ENCODE measurements at places on chromosomes 1 and 21.

DNA sequence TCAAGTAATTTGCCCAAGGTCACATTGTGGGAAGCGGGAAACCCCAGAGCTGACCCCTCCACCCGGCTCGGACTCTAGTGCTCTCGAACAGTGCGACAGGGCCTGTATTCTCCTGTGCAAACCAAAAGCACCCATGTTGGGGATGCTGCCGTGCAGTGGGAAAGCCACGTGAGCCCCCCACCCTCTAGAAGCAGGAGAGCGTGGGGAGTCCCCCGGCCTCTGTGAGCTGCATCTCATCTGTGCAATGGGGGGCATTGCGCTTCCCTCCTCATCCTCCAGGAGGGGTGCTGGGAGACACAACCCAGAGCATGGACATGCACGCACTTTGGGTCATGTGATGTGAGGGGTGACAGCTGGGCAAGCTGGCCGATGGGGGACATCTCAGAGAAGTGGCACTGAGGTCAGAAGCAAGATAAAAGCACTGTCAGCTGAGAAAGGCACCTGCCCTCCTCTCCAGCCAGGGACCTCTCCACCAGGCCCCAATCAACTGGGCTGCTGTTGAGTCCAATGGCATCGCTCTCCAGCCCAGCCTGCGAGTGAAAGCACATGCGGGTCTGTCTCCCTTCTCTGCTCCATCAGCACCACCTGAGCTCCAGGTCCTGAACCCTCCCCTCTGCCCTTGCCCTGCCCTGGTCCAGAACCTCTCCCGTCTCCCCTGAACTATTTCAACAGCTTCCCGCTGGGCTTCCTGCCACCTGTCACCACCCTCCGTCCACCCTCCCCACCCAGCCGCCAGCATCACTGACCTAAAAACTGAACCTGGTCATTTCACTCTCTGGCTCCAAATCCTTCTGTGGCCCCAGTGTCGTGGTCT, 76.4 kb upstream of the IFFO2 start:
- no peak for DNase-seq

- no peak for DNase-seq
Measured at GRCh38 chr1:89519779-89520358, 4.8 kb upstream of the LRRC8B start.

- DNase-seq = no peak
Measured at GRCh38 chr1:73040811-73041210, 758.5 kb upstream of the NEGR1 start.

- no peak for DNase-seq
Measured at GRCh38 chr1:1204998-1205768, 1.2 kb downstream of the TNFRSF18 start.

DNA sequence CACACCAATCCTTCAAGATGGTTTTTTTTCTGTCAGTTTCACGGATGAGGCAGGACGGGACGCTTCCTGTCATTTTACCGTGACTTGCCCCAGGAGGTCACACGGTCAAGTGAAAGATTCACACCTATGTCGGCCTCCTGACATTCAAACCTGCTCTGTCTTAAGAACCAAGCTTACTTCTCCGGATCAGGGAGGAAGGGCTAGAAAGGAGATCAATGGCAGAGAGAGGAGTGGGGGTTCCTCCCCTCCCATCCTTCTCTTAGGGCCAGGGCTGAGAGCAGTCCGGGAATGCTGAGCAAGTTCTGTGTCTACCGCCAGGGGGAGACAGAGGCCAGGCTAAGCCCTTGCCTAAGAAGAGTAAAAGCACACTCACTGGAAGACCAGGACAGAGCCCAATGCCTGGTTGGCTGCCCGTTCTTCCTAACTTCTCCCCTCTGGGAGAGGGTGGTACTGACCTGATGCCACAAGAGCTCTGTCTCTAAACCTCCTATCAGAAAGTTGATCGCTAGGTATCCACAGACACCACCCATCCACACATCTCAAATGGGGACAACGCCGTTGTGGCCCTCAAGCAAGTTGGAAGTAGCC, 1.1 kb upstream of the PPM1J start:
- DNase-seq = peak; percentile 87

- no peak for DNase-seq
Measured at GRCh38 chr1:201142849-201143725, 11.2 kb downstream of the TMEM9 start.

DNA sequence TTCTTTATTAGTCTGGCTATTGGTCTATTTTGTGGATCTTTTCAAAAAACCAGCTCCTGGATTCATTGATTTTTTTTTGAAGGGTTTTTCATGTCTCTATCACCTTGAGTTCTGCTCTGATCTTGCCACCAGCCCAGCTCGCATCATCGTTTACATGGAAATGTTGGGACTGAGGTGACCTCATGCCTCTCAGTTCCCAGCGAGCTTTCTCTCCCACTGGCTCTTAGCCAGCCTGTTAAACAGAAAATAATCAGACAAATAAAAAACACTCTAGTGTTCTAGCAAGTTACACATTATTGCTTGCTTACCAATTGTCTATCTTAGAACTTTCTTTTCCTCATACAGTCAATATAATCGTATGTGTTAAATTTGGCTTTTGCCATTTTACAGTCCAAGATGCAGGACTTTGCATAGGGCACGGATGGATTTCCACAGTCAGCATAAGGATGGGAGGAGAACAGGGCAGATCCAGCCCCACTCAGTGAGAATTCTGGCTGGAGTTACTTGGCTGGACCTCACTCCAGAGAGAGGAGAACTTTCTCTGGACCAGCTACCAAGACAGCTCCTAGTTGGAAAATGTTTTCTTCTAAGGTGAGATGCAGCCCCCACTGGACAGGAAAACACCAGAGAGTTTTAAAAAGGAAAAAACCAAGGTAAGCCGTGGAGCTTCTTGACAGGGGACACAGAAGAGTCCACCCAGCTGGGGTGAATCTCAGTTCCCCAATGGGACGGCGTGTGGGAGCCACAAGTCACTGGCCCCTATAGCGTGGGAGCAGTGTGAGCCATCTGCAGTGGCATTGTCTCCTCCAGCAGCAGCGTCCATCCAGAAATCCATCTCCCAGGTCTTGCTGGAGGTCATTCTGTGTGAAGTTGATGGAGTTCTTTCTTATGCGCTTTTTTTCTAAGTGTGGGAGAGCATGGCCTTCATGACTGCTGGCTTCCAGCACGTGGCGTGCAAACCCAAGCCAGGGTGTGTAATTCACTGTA, 17.6 kb downstream of the PGBD2 start:
- no peak for DNase-seq

- DNase-seq = no peak
Measured at GRCh38 chr1:6243993-6244392, at the start of gene HES3. Gene HES3, plus strand, starts transcription at chr1:6244179. Its CDS starts 187 bp downstream, at chr1:6244366.

GRCh38 chr1:230268371-230269170, 157.6 kb downstream of the PGBD5 start:
- DNase-seq = no peak

DNA sequence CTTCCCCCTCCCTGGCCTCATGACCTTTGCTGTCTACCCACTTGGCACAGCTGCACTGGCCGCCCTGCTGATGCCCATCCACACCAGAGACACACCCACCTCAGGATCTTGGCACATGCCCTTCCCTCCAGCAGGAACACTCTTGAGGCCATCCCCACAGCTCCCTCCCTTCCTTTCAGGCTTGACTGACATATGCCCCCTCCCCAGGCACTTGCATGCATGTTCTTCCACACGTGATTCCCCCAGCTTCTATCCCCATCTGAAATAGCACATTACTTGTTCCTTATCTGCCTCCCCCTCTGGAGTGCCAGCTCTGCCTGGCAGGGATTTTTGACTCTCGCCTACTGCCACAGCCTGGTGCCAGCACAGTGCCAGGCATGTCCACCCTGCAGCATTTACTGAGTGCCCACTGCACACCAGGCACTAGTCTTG, 98.5 kb upstream of the SLC25A33 start:
- peak; percentile 4 for DNase-seq

GRCh38 chr1:54542962-54543539, 5.0 kb upstream of the ACOT11 start:
- no peak for DNase-seq

- no peak for DNase-seq
Measured at GRCh38 chr1:92992054-92992453, 30.8 kb upstream of the DIPK1A start.

- no peak for DNase-seq
Measured at GRCh38 chr1:86650065-86650464, 54.3 kb upstream of the SH3GLB1 start.

DNA sequence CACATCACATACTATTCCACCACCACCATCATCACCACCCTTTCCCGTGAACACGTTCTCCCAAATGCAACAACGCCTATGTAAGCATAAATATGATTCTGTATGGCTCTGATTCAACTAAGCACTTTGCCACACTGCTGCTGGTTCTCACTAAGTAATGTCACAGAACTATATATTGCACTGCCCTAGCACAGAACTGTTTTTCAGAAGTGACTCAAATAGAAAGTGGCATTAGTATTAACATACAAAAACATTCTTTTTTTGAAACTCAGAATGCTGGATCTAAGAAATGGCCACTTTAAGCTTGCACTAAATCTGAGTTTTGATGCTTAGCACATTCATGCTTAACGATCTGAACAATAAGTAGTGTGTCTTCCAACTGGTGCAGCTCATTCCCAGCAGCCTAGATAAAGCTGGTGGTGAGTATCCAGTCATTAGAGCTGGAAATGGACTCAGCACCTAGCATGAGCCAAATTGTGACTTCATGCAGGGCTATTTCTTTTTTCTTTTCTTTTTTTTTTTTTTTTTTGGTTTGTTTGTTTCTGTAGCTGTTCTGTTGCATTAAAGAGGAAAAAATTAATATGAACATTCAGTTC, 46.2 kb upstream of the ZC3H11B start:
- DNase-seq = no peak

DNA sequence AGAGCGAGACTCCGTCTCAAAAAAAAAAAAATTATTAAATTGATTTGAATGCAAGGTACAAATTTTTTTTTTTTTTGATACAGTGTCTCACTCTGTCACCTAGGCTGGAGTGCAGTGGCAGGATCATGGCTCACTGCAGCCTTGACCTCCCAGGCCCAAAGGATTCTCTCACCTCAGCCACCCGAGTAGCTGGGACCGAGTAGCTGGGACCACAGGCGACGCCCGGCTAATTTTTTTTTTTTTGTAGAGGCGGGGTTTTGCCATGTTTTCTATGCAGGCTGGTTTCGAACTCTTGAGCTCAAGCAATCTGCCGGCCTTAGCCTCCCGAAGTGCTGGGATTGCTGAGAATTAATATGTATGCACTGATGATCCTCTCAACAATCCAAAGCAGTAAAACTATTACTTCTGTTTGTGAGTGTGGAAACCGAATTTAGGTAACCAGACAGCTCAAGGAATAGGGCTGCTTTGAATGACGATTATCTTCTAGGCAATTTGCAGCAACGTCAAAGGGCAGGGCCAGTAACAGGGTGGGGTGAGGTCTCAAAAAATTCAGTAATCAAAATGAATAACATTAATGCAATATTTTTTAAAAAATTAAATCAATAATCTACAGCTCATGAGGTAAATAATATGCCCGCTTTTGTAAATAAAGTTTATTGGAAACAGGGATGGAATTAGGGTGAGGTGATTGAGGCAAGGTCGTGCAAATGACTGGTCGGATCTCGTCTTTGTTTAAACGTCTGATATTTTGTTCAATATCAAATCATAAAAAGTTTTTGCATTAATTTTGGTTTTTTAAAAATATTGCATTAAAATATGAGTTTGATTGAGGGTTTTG, 1.2 kb downstream of the CLSPN start:
- DNase-seq = no peak
